ENCODE measurements at places on chromosomes 1 and 21.

DNA sequence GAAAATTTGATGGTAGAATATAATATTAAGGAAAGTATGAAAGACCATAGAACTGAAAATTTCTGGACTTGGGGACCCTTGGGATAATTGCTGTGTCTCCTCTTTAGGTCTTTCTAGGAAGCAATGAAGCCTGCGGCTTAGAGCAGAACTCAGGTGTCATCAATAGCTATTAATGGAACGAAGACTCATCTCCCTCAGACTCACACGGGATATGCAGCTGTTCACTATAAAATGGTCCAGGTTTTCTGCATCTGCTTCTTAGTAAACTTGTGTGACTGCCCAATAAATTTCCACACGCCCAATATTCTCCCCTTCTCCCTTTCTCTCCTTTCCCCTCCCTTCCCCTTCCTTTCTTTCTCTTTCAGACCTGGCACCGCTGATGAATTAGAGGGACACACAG lies 392.5 kb downstream of the HLX start:
- no peak for DNase-seq

GRCh38 chr1:203656796-203657747 lies 30.4 kb downstream of the ATP2B4 start:
- no peak for DNase-seq

- no peak for DNase-seq
These were observed 21.6 kb upstream of the POFUT2 start for GRCh38 chr21:45309069-45309986.

DNA sequence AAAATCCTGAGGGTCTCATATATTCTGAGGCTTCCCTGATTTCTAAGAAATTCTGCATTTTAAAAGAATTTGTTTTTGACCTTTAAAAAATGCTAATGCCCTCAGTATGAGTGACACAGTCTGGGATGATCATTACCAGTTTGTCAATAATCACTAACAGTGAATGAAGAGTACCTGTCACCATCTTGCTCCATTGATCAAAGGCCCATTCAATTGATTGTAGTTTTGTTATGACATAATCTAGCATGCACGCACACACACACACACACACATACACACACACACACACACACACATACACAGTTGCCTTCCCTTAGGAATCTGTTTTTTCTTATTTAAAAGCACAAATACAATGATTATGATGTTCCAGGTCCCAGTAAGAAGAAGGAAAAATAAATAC lies 250.4 kb downstream of the NFIA start:
- no peak for DNase-seq

DNA sequence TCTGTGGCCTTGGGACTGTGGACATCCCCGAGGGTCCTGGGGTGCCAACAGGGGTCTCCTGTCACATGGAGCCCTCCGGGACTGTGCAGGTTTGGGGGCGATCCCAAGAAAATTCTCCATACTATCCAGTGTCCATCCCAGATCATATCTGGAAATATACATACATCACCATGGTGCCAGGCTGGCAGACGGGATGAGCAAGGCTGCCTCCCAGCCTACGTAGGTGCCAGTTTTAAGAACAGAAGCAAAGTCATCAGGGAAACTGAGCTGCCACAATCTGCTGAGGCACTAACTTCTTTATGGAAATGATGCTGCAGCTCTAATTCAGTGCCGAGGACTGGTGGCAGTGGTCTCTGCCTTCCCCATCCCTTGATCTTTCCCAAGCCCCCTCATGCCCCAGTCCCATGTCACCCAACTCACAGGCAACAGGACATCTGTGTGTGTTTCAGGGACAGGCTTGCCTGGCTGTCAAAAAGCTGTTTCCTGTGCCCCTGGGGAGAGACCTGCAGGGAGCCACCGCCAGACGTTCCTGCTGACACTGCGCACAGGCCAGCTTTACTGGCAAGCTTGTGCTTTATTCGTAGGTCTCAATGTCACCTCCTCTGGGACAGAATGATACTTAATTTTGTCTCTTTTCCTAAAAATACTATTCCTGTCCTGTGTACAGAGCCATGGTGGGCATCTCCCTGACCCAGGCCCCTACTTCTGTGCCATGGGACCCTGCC lies 15.5 kb downstream of the TEX35 start:
- no peak for DNase-seq

DNA sequence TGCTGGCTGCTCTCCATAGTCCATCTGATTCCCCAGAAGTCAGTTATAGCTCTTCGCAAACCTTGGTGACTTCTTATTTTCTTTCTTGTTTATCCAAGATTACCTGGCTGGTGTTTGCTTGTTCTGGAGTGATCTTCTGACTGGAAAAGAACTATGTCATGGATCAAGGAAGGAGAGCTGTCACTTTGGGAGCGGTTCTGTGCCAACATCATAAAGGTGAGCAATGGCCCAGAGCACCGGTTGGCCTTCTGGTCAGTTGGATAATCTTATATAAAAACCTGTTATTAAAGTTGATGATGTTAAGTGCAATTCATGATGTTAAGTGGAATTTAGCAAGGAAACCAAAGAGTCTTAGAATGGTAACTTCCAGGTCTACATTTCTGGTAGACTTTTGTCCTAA lies 672 bp downstream of the DHDDS start:
- DNase-seq, result no peak

DNA sequence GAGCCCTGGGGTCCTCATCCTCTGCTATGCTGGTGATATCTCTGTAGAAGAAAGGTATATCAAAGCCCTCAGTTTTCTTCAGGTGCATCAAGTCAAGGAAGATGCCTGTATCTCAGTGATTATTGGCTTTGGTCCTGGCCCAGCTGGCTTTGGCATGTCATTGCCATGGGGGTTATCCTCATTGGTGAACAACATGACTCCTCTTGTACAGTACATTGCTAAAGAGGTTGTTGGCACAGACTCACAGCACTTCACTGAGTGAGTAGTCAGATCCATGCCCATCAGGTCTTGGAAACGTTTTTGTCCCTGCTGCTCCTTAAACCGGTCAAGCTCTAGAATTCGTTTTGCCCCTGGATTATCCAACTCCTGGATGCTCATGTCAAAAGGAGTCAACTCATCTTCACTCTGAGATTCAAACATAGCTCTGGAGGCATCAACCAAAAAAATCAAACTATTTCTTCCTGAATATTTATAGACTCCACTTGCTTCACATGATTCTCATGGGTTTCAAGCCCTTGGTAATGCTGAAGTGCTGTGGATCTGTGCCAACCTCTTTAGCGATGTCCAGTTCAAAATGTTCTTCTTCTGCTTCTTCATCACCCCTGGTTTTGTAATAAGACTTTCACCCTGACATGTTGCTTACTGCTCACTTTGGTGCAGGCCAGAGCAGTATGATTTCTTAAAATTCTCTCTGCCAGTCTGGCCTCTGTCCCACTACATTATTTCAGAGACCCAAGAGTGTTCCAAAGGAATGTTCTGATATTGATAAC lies 43.0 kb upstream of the RAB3GAP2 start:
- no peak for DNase-seq

GRCh38 chr1:217718873-217719272 lies 87.7 kb downstream of the SPATA17 start:
- DNase-seq, result no peak

GRCh38 chr1:43427524-43427923 lies 26.2 kb downstream of the HYI start:
- DNase-seq, result no peak

DNA sequence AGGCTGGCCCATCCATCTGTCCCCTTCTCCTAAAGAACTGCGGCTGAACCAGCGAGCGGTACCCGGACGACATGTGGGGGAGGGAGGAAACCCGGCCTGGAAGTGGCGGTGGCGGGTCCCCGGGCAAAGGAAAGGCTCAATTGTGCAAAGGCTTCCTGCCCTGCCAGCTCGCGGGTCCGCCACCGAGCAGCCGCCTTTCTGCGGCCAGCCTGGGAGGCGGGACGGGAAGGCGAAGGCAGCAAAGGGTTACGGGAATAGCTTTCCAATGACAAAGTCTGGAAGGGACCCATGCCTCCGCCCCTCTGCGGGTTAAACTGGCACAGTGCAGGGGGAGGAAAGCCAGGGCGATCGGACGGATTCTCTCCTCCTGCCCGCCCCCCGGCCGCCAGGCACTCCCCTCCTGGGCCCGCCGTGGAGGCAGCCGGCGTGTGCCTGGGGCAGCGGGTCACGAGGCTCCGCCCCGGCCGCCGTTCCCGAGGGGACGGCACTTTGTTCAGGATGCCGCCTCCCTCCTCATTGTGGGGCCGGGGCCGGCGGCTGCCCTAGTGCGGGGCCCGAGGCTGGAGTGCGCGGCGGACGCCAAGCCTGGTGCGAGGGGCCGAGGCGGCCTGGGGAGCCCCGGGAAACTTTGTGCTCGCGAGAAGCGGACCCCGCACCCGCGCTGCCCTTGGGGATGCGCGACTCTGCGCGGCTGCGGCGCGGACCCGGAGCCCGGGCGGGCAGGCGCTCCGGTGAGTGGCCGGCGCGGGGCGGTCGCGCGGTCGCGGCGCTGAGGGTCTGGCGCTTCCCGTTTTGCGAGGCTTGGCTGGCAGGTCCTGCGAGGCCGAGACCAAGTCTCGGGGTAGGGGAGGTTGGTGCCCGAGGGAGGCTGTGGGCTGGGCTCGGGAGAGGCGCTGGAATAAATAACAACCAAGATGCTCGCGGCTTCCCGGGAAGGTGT lies at the start of gene NAV1:
TSS of gene NAV1 (plus strand) at position 516 of the 940 bp plus-strand sequence. CDS start 83,758 bp downstream, outside the sequence.
- no peak for DNase-seq

DNA sequence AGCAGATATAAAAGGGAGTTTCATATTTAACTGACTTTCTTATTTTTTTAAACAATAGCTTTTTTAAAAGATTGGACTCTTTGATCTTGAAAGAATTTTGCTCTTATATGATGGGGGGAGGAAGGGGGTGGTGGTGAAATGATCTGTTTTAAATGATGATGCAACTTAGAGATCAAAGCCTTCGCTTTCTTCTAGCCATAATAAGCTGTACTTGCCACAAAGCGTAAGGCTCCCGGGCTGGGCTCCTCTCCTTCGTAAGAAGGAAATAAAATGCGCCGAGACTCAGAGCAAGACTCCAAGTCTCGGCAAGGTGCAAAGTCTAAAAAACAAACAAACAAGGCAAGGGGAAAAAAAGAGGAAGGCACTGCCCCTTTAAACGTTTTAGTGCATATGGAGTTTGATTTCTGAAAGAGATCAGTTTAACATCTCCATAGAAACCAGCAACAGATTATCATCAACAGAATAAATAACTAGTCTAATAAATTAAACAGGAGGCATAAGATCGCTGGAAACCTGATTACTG lies 3.3 kb downstream of the CASZ1 start:
- DNase-seq, result no peak

GRCh38 chr1:203512848-203513584 lies 19.1 kb downstream of the OPTC start:
- peak; percentile 11 for DNase-seq

- no peak for DNase-seq
These were observed 1185.9 kb upstream of the B3GALT2 start for GRCh38 chr1:194372266-194372665.

- DNase-seq, result no peak
These were observed 74.3 kb downstream of the ETS2 start for GRCh38 chr21:38879912-38880576.

DNA sequence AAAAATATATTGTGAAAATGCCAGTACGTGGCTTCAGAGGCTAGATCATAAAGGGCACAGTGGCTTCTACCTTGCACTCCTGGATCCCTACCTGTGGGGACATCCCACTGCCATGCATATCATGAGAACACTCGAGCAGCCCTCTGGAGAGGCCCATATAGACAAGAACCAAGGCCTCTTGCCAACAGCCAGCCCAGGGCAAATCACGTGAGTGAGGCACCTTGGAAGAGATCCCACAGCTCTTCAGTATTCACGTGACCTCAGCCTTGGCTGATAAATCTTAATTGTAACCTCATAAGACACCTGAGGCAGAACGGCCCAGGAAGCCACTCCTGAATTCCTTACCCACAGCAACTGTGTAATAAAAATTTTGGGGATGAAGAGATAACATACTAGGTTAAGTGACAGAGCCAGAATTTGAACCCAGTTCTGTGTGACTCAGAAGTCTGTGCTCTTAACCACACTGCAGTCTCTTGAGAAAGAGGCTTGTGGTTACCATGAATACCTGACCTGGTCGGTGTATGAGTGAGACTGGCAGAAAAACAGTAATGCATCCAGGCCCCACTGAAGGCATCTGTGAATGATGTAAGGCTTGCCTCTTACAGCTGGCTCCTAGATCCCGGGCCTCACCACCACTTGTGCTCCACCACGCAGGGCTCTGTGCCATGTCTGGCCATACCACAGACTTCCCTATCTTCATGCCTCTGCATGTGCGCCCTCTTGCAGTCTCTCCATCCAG lies 6.9 kb upstream of the A3GALT2 start:
- no peak for DNase-seq

- no peak for DNase-seq
These were observed 73.4 kb upstream of the EDN2 start for GRCh38 chr1:41557751-41558455.

DNA sequence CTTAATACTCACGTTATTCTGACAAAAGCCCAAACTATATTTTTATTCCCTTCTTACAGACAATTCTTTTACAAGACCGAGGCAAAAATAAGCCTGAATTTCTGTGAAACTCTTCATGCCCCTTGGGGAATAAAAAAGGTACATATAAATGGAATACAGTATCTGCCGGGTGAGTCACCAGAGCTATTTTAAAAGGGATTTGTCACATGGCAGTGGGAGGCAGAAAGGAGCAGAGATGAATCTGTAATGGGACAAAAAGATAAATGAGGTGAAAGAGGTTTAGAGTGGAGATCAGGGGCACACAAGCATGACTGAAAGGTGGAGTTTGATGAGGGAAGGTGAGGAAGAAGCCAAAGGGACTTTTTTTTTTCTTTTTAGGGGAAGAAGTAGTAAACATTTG lies 8.8 kb downstream of the XCL1 start:
- no peak for DNase-seq

DNA sequence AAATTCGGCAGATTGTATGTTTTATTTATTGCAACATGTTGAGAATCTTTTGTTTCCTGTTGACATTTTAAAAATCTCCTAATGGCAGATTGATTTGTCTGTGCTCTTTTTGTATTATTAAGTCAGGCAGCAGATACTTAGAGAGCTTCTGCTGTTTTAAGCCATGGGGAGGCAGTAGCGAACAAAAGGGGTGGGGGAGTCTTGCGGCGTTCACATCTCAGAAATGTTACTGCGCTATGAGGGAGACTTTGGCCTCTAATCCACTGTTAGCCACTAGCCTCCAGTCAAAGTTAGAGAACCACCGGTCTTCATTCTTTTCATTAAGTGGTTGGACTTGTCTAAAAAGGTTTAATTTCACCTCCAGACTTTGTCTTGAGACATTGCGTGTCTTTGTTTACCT lies 93.6 kb downstream of the DYRK1A start:
- DNase-seq, result no peak

DNA sequence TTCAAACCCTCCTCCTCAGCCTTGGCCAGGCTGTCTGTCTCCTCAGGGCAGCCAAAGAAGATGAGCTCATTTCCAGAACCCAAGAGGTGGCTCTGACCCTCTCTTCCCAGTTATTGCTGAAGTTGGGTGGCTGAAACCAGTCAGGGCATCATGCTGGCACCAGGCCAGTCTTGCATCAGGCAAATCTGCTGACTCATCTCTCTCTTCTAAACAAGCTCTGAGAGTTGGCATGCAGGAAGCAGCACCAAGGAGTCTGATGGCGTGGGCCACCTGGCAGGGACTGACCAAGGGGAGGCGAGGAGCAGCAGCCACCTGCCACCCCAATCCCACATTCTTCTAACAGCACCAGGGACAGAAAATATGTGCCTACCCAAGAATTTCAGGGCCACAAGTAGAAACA lies 104.8 kb upstream of the ATP1A1 start:
- no peak for DNase-seq
